Nucleus accumbens (tissue), 56 donors: ENCODE measurements at places on chromosomes 7 and 10.

DNA sequence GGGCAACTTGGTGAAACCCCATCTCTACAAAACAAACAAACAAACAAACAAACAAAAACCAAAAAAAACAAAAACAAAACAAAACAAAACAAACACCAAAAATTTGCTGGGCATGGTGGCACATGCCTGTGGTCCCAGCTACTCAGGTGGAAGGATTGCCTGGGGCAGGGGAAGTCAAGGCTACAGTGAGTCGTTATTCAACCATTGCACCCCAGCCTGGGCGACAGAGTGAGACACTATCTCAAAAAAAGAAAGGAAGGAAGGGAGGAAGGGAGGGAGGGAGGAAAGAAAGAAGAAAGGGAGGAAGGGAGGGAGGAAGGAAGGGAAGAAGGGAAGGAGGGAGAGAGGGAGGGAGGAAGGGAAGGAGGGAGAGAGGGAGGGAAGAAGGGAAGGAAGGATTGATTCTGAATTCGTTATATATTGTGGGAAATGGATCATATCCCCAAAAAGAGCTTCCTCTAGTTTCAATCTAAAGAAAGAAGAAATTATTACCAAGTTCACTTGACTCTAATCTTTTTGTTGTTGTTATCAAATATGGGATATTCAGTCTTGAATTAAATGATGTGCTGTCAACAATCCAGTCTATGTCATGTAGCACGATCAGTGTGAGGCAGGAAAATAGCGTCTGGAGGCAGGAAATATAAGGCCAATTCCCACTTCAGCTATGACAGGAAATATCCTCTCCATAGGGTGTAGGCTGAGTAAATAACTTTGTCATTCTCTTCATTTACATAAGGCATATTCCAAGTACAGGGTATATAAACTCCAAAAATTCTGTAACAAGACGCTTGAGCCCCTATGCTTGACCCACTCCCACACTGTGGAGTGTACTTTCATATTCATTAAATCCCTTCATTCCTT lies 26.2 kb upstream of the TRIM24 start:
- no peak for DNase-seq

DNA sequence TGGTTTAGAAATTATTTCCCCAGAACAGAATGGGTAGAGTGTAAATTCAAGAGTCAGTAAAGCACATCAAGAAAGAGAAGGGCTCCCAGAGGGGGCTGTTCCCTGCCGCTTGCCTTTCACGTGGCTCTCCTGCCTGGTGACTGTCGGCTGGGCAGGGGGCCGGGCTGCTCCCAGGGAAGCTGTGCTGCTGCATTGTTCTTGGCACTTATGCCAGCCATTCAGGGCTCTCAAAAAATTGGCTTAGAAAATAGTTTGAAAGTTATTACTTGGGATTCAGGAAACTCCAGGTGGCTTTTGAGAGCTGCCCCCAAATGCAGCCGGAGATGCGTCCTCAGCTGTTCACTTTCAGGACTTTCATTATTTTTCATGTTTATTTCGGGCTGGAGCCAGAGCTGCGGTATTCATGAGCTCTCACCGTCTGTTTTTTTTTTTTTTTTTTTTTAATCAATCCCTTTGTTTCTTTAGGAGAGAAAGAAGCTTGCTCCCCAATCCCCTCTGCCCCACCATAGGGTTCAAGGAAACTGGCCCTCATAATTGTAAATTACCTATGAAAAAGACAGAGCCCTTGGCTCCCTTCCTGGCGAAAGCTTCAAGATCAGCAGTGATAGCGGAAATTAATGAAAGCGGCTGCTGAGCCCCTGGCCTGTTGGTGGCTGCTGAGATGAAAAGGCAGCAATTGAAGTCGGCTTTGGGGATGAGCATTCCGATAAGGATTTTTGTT lies 94.1 kb downstream of the SORCS3 start:
- DNase-seq = peak; percentile 12

DNA sequence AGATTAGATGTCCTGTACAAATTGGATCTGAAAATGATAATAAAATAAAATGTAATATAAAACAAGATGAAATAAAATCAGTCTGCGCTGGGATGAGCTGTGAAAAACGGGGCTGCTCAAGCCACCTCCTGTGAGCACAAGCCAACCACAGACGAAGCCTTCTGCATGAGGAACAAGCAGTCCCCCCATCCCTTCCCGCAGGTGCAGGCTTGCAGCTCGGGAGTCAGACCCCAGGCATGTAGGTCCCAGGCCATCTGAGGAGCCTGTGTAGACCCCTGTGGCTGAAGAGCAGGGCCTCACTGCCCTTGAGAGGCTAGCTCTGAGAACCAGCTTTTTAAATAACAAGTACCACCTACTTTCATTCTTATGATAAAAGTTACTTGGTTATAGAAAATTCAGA lies 123.4 kb downstream of the TNS3 start:
- no peak for DNase-seq

GRCh38 chr7:27148031-27148755 lies 619 bp upstream of the HOXA6 start:
- DNase-seq = no peak

GRCh38 chr10:61052469-61053205 lies 108.7 kb upstream of the RHOBTB1 start:
- DNase-seq = no peak

DNA sequence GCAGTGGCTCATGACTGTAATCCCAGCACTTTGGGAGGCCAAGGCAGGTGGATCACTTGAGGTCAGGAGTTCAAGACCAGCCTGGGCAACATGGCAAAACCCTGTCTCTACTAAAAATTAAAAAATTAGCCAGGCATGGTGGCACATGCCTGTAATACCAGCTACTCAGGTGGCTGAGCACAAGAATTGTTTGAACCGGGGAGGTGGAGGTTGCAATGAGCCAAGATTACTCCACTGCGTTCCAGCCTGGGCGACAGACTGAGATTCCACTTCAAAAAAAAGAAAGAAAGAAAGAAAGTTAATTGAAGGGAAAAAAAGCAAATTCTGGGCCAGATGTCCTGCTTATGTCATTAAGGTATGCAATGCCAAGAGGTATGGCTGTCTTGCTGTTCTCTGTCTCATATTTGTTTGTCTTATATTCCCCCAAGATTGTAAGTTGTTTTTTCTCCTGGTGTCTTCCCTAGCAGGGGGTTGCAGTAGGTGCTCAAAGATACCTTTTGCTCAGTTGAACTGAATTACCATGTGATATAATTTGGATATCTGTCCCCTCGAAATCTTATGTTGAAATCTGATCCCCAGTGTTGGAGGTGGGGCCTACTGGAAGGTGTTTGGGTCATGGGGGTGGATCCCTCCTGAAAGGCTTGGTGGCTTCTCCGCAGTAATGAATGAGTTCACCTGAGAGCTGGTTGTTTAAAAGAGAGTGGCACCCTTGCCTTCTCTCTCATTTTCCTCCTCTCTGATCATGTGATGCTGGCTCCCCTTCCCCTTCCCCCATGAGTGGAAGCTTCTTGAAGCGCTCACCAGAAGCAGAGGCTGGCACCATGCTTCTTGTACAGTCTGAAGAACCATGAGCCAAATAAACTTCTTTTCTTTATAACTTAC lies 60.9 kb downstream of the MYOF start:
- DNase-seq = no peak

- DNase-seq = no peak
Observed at GRCh38 chr7:48511080-48511479, 339.8 kb downstream of the ABCA13 start.

DNA sequence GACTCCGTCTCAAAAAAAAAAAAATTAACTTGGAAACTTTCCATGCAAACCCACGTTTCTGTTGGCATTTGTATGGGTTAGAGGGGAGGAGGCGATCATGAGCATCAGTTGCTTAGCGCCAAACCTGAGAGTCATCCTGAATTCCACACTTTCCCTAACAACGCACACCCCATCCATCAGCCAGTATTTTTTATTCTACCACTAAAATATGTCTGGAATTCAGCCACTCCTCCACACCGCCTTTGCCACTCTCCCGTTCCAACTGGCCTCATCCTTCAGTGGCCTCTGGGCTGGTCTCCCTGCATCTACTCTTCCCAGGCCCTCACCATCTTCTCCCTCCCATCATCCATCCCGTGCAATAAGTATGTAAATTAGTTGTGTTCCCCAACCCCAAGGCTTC lies 4.7 kb upstream of the LMBR1 start:
- DNase-seq = no peak

- no peak for DNase-seq
Observed at GRCh38 chr7:107628461-107629064, 32.1 kb upstream of the SLC26A4 start.

GRCh38 chr7:106583100-106583499 lies 77.9 kb downstream of the CCDC71L start:
- no peak for DNase-seq

GRCh38 chr10:116723428-116724281 lies 18.7 kb downstream of the HSPA12A start:
- no peak for DNase-seq

DNA sequence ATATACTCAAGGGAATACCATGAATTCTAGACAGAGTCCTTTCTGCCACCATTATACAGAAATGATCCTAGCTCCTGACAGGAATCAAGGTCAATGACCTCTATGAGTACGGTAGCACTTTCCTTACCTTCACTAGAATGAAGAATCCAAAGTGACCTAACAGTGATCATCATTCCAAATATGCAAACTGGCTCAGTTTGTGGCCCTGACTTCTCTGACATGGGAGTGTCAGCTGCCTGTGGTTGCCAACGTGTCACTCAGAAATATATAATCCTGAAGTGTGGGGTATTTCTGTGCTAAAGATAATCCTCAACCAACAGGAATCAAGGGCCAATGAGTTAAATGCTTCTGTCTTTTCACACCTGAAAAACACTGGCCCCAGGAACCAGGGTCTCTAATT lies 45.7 kb downstream of the COPG2 start:
- no peak for DNase-seq

- DNase-seq = no peak
Observed at GRCh38 chr7:102253973-102254370, 32.7 kb upstream of the SH2B2 start.

DNA sequence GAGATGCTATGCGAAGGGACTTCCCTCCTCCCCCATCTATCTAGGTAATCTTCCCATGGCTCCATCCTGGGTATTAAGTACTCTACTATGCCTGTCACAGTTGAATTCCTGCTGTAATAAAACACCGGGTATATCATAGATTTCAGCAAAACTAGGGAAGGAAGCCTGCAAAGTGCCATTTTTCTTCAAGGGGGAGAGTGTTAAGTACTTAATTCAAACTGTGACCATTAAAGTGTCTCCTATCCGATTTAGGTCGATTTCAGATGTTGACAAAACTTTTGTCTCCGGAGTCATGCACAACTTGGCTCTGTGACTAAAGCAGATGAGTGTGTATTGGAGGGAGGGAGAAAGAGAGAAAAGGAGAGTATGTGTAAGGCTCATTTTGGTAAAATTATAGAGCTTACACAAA lies 4.6 kb downstream of the HOXA4 start:
- DNase-seq = no peak

- DNase-seq = no peak
Observed at GRCh38 chr7:17206349-17206905, 92.0 kb upstream of the AHR start.

- no peak for DNase-seq
Observed at GRCh38 chr7:92076509-92076908, 57.8 kb downstream of the CYP51A1 start.
